ENCODE measurements at places on chromosomes 16 and 17.

GRCh38 chr16:79644971-79645667, 44.6 kb upstream of the MAF start:
- DNase-seq = no peak

DNA sequence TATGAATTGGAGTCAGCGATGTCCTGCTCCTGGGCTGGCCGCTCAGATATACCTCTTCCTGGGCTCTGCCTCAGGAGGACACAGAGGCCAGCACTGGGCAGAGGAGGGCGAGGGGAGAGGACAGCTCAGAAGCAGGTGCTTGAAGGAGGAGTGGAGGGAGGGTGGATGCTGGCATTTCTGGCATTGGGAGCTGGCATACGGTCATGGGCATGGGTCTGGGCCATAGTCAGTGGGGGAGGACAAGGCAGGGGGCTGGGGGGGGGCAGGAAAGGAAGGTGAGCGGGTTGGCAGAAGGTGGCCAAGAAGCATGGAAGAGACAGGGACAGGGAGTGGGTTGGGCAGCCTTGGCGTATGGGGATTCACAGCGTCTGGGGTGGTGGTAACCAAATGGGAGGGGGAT, 16.7 kb upstream of the RAP1GAP2 start:
- no peak for DNase-seq

DNA sequence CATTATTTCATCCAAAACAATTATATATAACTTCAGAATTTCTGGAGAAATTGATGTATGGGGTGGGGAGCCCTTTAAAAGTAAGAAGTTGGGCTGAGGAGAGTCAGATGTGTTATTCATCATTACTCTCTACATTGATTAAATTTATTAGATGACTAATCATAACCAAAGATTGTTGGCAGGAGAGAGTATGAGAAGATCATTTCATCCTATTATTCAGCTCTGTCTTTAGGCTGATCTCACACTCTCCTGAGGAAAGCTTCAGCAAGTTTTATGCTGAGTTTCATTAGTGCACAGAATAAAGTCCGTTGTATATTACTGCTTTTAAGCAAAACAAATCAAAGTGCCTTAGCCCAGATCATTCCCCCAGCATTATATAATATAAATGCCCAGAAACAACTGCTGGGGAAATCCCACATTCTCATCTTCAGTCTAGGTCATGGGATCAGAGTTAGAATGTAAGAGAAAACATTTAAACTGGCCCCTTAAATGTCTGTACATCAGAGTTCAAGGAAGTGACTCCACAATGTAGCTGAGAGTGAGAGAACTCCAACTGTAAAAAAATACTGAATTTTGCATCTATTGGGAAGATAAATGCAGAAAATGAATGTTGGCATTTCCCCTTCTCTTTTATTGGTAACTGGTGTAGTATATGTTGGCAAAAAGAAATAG, 130.1 kb upstream of the HLF start:
- no peak for DNase-seq

DNA sequence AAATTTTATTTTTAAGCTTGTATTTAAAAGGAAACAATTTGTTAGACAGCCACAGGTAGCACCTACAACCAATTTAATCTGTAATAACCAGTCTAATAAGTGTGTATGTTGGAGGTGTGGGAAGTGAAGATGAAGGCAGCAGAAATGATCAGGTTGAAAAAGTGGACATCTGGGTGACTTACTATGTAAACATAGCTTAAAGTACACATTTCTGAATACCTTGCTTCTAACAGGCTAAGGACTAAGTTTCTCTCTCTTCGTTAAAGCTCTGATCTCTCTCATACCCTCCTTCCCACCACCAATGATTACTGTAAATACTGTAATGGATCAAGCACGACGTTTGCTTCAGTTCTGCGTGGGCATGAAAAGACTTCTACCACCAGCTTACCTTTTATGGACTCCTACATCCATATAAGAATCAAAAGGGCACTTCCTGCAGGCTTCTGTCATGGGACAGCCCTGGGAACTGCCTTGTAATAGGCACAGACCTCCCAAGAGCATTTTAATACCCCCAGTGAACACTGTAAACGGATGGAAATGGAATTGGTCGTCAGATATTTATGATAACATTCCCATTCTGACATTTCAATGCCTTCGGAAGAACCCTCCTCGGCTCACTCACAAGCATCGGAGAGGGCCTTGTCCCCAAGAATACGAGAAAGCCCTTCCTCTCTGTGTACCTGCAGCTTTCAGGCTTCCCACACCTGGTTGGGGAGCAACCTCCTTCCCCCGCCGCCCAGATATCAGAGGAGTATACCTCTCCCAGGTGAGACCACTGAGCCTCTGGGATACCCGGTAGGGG, 700 bp downstream of the CCDC43 start:
- no peak for DNase-seq

DNA sequence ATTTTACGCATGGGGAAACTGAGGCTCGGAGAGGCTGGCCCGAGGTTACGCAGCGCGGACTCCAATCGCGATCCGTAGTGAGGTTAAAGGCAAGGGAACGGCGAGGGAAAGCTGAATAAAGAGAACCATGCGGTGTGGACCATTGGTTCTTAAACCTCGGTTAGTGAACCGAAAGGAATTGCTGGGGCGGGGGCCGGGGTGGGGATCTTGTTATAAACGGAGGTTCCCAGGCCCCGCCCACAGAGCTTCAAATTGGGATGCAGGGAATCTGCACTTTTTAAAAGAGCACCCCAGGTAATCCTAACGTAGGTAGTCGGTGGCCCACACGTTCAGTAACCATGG, 524 bp downstream of the IQCK start:
- no peak for DNase-seq

DNA sequence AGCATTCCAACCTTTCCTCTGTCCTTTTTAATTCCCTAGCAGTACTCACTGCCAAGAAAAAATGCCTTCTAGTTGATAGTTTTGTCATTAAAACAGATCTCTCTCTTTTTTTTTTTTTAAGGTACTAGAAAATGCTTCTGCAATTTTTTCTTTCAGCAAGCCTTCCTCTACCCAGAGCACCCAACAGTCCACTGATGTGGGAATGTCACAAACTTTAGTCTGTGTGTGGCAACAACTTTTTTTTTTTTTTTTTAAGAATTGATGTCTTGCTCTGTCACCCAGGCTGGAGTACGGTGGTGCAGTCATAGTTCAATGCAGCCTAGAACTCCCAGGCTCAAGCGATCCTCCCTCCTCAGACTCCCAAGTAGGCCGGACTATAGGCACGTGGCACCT, 34.7 kb downstream of the CDRT15 start:
- no peak for DNase-seq

- DNase-seq = peak; percentile 1
These were observed 353.1 kb upstream of the MON1B start for GRCh38 chr16:76837872-76838271.

- DNase-seq = no peak
These were observed 200.4 kb upstream of the PMFBP1 start for GRCh38 chr16:72372087-72373045.

- peak; percentile 91 for DNase-seq
These were observed 64.6 kb upstream of the CRHR1 start for GRCh38 chr17:45719335-45720071.

- DNase-seq = peak; percentile 67
These were observed 1.6 kb downstream of the HEATR3 start for GRCh38 chr16:50067290-50067853.

DNA sequence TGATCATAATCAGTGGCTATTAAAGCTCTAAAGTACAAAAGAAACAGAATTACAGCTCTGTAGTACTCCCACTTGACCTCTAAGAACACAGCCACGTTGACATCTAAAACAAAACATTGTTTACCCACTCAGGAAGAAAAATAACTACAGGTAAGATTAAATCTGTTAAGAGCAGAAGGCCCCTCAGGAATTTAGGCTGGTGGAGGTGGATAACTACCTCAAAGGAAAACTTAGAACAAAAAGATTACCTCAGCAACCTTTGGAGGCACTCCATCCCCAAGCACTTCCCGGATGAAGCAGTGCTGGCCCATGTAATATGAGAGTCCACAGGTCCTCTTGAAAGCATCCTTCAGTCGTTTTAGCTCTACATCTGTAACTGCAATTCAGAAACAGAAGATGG, 46.7 kb downstream of the USP32 start:
- no peak for DNase-seq

GRCh38 chr17:51371732-51372151, 111.4 kb downstream of the UTP18 start:
- peak; percentile 83 for DNase-seq

- no peak for DNase-seq
These were observed 30.2 kb upstream of the ABCA3 start for GRCh38 chr16:2370721-2371120.

DNA sequence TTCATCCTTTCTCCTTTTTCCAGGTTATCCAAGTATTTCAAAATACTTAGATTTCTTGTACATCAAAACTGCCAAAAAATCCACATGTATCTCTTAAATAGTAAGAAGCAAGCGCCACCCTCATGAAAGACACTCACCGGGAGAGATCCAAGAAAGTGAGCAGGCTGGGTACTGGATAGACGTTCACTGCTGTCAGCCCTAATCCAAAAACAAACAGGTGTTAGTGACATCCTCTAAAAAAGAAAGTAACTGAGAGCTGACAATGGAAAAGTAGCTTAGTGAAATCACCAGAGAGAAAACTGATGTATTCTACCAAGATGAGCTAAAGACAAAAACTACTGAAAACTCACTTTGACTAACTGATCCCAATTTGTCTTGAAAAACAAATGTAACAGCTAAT, 46.1 kb downstream of the MARVELD3 start:
- DNase-seq = no peak

- no peak for DNase-seq
These were observed 44.5 kb upstream of the INTS2 start for GRCh38 chr17:61972311-61972710.

- DNase-seq = no peak
These were observed 411.7 kb downstream of the HS3ST3B1 start for GRCh38 chr17:14712611-14713021.

GRCh38 chr16:2769675-2770056, 7.4 kb downstream of the ELOB start:
- DNase-seq = no peak

- DNase-seq = no peak
These were observed 56.9 kb upstream of the ALDH3A1 start for GRCh38 chr17:19805006-19805405.

DNA sequence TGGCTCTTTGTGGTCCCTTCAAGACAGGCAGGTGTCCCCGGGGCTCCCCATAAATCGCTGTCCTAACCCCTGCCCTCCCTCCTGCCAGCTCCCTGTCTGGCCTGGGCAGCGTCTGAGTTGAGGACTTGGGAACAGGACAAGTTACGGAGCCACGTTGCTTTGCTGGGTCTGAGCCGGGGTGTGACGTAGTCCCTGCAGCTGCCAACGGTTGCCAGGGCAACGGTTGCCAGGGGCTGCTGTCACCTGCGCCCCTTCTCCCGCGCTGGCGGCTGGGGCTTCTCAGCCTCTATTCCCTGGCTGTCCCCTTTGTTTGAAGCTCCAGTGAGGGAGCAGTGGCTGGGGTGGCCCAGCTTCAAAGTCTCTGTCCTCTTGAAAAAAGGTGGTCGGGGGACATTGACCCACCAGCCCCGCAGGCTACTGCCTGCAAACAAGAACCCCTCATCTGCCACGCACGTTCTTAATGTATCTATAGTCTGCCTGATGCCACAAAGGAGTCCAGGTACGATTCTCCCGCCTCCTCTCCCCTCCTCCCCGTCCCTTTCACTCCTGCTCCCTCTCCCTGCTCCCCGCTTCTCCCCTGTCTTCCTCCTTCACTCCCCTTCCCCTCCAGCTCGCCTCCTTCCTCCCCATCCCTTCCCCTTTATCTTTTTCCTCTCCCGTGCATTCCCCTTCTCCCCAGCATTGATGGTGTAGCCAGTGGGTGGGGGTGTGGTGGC, 10.9 kb downstream of the ADGRG1 start:
- DNase-seq = no peak

DNA sequence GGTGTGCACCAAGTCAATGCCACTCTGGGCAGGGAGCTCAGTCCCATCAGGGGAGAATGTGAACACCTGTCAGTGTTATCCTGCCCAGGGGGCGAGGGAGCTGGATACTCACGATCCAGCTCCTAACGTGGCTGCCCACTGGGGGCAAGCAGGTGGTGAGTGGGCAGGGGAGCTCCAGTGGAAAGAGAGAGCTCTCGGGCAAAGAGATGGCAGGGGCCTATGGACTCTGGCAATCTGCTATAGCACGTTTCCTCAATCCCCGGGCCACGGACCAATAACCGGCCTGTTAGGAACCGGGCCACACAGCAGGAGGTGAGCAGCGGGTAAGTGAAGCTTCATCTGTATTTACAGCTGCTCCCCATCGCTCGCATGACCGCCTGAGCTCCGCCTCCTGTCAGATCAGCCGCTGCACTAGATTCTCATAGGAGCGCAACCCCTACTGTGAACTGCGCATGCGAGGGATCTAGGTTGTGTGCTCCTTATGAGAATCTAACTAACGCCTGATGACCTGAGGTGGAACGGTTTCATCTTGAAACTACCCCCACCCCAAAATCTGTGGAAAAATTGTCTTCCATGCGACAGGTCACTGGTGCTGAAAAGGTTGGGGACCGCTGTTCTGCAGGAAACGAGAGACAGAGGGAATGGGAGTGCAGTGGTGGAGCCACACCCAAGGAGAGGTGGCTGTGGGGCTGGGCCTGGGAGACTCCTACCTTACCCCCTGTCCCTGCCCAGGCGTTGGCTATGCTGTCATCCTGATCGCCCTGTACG, 15.6 kb downstream of the SLC6A2 start:
- no peak for DNase-seq

DNA sequence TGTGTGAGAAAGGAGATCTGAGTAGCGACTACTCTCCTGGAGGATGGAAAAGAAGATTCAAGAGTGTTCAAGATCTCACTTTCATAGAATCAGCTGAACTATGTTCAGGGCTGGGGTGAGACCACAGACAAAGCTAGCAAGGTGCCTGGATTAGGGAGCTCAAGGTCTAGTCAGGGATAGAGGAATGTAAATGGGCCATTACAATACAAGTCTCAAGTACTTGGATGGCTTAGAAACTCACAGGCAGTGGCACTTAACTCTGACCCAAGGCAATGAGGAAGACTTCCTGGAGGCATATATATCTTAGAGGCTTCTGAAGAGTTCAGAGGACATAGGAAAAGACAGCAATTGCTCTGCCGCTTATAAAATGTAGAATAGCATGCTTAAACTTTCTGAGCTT, 184.9 kb upstream of the CDH11 start:
- DNase-seq = no peak

- DNase-seq = no peak
These were observed 21.9 kb downstream of the DYNLL2 start for GRCh38 chr17:58105093-58105492.

Measured in HT1080 (cell line).